ENCODE measurements at places on chromosomes 2 and 18. TPM values are rescaled to one million over a fixed set of nuclear protein-coding genes. Genes with fewer than 3 reads are reported as not detected.

Gene SCN9A
- 2.1 TPM for polyA plus RNA-seq

Gene MRPS5
- polyA plus RNA-seq, result 84.4 TPM

Gene SCYGR6
- polyA plus RNA-seq, result not detected

Gene IL1A
- 0.13 TPM for polyA plus RNA-seq

Gene SATB2
- 10.8 TPM for polyA plus RNA-seq

Gene C2orf78
- polyA plus RNA-seq, result not detected

- no peak for DNase-seq
These were observed 242.3 kb upstream of the NOL4 start for GRCh38 chr18:34467058-34467457.

GRCh38 chr2:128219891-128220290, 98.8 kb downstream of the HS6ST1 start:
- DNase-seq, result no peak

DNA sequence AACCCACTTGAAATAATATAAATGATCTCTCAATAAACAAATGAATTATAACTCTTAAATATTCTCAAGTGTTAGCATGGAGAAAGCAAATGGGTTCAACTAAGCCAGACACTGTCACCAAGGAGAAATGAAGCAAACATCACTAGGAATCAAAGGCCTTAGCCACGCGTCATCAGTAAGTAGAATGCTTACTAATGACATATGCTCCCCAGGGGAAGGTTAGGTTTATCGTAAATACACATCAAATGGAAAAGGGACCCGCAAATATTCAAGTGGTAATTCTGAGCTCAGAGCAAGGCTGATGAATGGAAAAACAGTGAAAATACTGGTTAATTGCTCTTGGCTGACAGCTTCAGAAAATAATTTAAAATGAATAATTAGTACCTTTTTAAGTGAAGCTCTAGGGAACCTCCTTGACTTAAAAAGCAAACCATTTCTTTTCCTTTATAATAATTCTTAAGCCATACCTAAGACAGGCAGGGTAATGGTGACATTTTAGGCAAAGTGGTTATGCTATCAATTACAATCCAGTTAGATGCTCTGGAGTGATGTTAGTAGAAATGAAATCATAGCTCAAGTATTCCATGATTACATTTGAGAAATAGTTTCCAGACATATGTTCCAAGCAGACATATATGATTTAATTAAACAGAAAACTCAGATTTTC, 101.5 kb downstream of the ALPK2 start:
- no peak for DNase-seq

DNA sequence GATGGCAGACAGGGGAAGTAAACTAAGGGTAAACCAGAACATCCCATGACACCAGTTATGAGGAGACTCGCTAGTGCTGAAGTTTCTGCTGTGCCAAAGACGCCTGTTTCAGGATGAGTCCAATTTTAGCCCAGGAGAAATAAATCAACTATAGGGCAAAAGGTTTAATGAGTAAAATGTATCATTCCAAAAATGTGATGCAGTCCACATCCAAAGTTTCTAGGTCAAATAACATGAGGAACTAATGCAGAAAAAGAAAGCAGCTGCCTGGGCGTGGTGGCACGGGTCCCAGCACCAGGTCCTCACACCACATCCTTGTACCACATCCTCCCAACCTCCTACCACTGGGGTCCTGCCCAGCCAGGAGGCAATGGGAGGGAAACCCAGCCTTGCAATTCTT, 126.9 kb upstream of the CTAGE1 start:
- no peak for DNase-seq

GRCh38 chr2:86309966-86310365, 27.5 kb downstream of the REEP1 start:
- DNase-seq, result no peak
